GM20000 (cell line): ENCODE measurements at places on chromosomes 11 and 22.
A peak's percentile ranks its signal among the peaks of the same experiment; 100 is the strongest.

DNA sequence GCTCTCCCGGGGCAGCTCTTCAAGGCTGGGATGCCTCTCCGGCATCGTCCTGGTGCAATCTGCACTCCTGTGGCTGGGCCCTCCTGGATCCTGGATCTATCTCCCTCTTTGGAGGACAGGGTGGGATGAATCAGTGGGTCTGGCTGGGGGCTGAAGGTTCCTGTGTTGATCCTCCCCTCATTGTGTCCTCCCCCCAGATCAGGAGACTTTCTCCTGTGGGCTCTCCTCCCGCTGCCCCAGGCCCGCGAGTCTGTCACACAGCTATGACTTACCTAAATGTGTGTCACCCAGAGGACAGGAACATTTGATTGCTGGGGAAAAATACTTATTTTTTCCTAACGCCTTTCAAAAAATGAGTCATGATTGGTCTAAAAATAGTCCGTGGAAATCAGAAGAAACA is 106.8 kb upstream of the NECTIN1 start:
- no peak for DNase-seq

DNA sequence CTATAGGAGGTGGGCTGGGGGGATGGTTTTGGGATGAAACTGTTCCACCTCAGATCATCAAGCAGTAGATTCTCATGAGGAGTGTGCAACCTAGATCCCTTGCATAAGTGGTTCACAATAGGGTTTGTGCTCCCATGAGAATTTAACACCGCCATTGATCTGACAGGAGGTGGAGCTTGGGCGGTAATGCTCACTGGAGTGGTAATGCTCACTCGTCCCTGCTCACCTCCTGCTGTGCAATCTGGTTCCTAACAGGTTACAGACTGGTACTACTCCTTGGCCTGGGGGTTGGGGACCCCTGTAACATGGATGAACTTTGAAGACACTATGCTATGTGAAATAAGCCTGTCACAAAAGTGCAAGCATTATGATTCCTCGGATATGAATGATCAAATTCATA is 87.0 kb upstream of the CLNS1A start:
- DNase-seq: no peak

DNA sequence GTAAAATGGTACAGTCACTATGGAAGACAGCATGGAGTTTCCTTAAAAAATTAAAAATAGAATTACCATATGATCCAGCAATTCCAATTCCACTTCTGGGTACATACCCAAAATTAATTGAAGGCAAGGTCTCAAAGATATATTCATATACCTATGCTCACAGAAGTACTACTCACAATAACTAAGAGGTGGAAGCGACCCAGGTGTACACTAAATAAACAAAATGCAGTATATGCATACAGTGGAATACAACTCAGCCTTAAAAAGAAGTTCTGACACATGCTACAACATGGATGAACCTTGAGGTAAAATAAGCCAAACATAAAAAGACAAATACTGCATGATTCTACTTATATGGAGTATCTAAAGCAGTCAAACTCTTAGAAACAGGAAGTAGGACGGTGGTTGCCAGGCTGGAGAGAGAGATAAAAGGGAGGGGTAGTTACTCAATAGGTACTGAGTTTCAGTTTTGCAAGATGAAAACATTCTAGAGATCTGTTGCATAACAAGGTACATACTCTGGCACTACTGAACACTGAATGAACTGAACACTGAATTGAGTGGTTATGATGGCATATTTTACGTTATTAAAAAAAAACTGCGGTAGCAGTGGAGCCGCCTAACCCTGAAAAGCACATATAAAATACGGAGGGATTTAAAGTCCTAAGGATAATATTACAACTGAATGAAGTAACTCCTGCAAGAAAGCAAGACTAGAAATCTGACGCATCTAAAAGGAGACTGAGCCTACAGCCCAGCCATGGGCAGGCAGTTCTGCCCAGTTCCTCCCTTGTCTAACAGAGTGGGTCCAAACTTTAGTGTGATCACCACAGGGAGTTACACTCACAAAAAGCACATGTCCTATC is 12.8 kb downstream of the DGCR2 start:
- DNase-seq: peak; percentile 62

GRCh38 chr11:81787584-81788049 is 946.0 kb downstream of the FAM181B start:
- peak; percentile 3 for DNase-seq

DNA sequence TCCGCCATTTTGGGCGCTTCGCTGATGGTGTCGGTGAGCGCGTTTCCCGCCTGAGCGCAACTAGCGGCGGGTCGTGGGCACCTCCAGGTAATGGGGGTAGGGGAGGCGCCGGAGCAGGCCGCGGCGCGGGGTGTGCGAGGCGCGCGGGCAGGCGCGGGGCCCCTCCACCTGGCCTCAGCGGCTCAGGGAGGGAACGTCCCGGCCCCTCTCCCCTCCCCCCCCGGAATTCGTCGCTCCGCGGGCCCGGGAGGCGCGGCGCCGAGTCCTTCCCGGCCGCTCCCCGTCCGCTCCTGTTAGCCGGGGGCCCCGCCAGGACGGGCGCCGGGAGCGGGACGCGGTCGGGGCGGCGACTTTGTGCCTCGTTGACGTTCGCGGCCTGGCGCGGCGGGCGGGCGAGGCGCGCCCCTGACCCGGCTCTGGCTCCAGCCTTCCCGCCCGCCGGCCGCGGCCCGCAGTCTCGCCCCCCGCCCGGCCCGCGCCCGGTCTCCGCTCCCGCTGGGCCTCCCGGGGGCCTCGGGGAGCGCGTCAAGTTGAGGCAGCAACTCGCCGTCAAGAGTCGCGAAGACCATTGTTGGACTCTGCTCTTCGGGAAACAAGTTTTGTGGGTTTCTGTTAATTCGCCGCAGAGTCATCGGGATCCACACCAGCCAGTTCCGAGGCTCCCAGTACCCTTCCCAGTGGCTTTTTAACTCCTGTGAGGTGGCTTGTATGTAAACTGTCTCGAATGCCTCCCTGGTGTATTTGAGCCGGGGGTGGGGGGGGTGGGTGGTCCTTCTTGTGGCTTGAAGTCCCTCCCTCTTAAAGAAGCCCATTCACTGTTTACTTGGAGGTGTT is at the start of gene PPP6R3:
Gene PPP6R3 (plus strand): TSS at position 12 of the 834 bp plus-strand sequence. CDS start 76,913 bp downstream, outside the sequence.
- peak; percentile 49 for DNase-seq

GRCh38 chr11:120149246-120149645 is 11.3 kb upstream of the TRIM29 start:
- no peak for DNase-seq

DNA sequence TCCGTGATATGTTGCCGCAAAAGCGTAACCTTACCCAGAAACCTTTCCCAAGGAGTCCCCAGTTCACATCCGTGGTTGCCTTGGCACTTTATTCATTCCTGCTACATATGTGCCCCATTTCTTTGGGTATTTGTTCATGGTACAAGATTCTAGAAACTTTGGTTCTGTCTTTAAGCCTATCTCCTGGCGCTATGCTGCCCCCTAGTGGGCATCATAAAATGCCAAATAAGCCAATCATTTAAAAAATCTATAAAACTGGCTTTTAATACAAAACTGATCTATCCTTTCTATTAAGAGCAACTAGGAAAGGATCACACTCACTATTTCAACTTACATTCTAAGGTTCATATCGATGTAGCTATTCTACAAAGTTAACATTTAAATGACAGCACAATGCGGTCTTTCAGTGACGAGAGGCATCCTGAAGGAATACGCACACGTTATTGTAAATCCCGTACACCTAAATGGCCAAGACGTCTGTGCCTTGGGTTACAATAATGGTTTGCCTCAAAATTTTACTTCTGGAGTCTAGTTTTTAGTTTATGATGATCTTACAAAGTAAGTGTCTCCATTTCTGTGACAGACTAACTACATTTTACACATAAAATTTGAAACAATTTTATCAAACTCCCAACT is 16.2 kb downstream of the PIWIL3 start:
- peak; percentile 63 for DNase-seq

DNA sequence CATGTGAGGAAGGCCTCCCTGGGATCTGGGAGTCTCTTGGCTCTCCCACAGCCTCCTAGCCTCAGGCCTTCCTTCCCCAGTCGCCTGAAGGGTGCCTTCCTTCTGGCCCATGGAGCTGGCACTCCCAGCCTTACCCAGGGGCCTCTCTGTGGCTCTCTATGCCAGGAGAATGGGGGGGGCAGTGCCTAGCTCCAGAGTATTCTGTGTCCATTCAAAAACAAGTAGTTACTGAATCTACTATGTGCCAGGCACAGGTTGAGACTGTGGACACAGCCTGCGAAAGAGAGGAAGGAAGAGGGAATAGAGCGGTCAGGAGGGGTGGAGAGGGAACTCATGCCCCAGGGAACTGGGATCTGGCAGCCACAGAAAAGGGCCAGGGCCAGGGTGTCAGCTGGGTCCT is 2.7 kb upstream of the PLA2G3 start:
- DNase-seq: no peak

- DNase-seq: no peak
Measured at GRCh38 chr22:32653823-32654222, 147.7 kb upstream of the TIMP3 start.

DNA sequence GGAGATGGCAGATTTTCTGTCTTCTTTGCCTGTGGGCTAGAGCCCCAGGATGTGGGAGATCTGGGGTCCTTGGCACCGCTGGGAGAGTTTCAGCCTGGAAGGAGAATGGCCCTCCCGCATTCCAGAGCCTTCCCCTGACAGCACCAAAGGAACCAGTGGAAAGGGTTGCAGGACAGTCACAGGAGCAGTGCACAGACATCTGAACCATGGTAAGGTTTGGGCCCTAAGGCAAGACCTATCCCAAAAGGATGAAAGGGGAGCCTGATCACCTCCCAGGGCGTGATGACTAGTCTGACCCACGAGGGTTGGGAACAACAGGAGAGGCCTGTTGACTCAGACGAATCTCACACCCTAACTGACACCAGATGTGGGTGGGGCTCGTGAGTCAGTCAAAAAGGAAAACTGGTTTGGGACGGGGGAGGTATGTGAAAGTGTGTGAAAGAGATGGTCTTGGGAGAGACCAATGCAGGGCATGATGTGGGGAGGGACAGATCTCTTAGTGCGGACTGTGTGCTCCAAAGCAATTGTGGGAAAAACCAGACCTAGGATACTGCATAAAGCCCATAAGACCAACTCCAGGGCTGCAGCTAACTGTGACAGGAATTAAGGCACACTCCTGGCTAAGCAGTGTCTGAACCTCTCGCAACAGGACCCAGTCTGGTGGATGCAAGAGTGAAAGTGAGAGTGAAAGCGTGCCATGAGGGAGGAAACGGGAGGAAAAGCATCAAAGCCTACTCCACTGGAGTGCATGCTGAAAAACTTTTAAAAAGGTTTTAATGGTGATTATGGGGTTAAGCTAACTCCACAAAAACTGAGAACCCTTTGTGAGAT is 39.1 kb upstream of the GLYAT start:
- DNase-seq: no peak

DNA sequence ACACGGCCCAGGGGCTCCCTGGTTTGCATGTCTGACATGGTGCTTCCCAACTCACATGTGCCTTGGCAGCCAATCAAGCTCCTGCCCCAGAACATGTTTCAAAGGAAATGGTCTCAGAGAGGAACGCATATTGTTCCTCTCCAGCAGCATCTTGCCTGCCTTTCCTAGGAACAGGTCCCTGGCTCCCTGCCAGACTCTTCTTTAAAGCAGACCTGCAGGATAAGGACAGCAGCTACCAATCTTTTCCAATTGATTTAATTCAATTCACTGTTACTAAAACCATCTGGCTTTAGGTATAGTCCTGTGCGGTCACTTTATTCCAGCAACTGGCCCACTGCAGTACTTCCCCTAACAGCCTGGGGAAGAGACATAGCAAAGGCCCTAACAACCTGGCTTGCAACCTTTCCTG is 79.9 kb downstream of the AMBRA1 start:
- DNase-seq: no peak

- no peak for DNase-seq
Measured at GRCh38 chr11:92897487-92897886, 72.0 kb upstream of the MTNR1B start.

DNA sequence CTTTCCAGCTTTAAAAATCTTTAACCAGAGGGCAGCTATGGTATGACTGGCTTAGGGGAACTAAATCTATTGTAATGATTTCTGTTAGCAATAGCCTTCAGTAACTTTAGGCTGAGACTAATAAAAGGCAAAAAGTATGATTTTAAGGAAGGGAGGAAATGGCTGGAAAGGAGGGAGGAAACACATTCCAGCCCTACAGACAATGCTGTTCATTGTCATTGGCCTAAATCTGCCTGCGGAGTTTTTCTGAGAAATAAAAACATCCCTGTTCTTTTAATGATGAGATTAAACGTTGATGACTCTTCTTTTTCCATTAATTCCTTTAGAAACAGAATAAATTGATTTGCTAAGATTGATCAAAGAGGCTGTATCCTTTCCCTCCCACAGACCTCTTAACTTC is 99.6 kb upstream of the GRAMD1B start:
- no peak for DNase-seq

DNA sequence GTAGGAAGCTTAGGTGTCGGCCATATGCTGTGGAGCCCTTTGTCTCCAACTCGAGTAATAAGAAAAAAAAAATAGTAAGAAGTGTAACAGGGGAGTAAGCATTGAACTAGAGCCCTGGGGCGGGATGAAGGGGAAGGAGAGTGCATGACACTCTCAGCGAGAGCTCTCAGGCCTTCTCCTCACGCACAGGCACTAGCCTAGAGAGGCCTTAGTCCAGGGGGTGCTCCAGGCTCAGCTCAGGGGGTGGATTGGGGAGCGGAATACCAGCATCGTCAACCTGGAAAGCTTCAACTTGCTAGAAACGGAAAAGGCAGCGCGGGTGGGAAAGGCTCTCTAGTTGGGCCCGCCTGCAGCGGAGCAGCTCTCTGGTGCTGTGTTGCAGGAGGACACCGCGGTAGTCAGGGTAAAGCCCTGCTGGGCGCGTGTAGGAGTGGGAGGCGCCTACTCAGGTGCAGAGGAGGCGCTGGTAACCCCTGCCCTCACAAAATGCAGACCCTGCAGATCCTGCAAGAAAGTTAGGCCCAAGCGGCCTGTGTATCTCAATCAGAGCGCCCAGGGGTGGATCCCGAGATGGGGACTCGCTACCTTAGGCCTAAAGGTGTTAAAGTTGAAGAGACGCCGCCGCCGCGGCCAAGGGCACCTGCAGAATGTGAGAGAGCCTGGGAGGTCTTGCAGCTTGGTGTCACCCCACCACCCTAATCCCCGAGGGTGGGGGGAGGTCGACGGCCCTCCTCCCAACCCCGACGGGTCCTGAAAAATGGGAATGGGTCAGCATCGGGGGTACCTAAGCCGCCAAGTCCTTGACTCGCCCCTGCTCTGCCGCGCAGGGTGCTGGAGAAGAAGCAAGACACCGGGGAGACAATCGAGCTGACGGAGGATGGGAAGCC is 2.8 kb downstream of the SLC17A6 start:
- no peak for DNase-seq

DNA sequence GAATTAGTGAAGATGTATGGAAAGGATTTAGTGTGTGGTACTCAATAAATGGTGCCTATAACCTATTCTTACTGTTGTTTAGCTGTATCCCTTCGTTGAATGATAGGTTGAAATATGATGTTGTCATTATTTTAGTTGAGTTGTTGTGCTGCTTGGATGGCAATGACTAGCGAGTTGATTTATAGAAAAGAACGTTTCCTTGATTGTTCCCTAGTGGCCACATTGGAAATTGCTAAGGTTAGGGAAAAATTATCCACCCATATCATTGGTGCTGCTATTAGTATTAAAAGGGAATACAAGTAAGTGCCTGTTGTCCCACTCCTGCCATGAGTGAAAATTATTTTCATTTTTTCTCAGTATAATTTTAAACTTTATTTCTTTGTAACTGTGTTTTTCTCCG is 14.5 kb downstream of the EMSY start:
- no peak for DNase-seq
